Activated CD8-positive, alpha-beta memory T cell treated with anti-CD3 and anti-CD28 coated beads for 4 hours (primary cell): ENCODE measurements at places on chromosomes 13 and 19.

- no peak for DNase-seq
Observed at GRCh38 chr19:19176950-19177349, 6.9 kb upstream of the MEF2B start.

GRCh38 chr19:8343483-8343844, 402 bp upstream of the KANK3 start:
- DNase-seq, result no peak

DNA sequence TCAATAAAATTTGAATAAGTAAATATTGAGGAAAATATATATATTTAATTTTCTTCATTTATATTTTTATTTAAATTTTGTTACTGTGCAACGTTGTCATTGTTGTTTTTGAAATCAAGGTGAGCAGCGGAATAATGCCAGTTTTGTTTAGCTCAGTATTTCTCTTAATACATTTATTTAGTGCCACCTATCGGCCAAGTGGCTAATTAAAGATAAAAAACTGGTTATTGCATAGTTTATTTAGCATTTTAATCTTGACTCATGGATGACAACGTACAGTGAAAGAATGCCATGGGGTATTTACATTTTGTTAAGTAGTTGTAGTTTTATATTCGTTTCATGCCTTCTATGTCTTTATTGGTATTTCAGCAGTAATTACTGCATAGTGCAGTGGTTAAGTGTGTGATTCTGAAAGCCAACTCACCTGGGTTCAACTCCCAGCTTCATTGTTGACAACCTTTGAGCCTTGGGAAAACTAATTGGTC, 265.9 kb downstream of the MYO16 start:
- no peak for DNase-seq

DNA sequence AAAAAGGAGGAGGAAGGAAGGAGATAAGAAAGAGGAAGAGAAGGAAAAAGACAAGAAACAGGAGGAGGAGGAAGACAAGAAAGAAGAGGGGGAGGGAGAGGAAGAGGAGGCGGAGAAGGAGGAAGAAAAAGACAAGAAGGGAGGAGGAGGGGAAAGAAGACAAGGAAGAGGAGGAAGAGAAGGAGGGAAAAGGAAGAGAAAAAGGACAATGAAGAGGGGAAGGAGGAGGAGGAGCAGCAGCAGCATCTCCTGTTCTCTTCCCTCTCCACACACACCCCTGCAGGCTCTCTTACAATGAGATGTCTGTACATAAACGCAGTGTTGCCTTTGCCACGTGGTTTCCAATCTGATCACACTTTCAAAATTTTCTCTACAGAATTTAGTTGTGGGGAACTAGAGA, 66.6 kb downstream of the RUBCNL start:
- DNase-seq, result no peak

DNA sequence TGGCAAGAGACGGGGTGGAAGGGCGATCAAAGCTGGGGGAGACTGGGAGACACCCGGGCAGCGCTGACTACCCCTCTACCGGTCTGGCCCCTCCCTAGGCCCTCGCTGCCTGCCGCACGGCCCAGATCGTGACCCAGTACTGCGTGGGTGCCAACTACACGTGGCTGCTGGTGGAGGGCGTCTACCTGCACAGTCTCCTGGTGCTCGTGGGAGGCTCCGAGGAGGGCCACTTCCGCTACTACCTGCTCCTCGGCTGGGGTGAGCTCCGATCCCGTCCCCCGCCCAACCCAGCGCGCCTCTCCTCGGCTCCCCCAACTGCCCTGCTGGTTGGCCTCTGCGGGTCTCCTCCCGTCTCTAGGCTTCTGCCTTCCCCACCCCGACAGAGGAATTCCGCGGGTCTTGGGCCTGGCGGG, 8.8 kb downstream of the GIPR start:
- DNase-seq, result peak; percentile 76

DNA sequence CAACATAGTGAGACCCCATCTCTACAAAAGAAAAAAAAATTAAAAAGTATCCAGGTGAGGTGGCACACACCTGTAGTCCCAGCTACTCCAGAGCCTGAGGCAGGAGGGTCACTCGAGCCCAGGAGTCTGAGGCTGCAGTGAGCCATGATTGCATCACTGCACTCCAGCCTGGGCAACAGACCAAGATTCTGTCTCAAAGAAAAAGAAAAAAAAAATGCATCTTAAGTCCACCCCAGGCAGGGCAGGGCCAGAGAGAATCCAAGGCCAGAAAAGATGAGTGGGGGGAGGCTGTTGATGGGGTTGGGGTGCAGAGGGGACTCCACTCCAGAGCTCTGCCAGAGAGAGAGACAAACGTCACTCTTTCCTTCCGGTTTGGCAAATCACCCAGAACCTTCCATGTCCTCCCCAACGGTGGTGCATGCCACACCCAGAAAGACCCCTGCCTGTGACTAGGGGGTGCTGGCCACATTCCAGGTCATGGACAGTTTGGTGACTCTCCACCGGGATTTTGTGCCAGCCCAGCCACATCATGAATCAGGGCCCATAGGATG, 431 bp downstream of the FUT3 start:
- no peak for DNase-seq
